ENCODE measurements at places on chromosomes 13 and 19. TPM values are rescaled to one million over a fixed set of nuclear protein-coding genes. Genes with fewer than 3 reads are reported as not detected.
A peak's percentile ranks its signal among the peaks of the same experiment; 100 is the strongest.

DNA sequence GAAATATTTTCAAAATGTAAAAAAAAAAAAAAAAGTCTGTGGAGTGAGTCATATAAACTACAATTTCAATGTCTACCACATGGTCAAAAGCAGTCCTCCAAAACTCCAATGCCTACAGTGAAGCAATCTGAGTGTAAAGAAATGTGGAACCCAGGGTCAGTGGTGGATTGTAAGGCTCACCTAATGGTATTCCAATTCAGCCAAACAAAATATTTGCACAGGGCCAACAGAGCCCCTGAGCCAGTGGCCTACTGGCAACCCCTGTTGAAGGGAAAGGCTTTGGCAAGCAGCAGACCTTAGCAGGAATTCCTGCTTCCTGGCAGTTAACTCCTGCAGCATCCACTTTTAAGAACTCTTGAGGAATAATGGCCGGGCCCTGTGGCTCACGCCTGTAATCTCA is 3.4 kb downstream of the DNMT1 start:
- no peak for DNase-seq

GRCh38 chr19:46429999-46430398 is 1.3 kb upstream of the PNMA8C start:
- no peak for DNase-seq

DNA sequence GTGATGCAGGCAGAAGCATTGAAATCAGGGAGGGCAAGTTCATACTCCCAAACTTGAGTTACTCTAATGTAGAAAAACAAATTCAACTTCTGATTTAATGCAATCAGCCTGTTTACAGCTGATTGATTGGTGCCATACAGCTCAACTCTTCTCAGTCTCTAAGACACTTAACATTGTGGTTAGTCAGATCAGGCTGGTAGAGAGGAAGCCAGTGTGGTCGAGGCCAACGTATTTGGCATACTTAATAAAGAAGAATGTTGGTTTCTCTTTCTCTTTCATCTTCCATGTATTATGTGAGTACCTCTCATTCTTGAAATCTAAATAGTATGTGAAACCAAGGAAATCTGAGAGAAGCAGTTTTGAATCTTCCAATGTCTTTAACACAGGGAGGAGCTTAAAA is 255.0 kb upstream of the SLITRK1 start:
- peak; percentile 47 for DNase-seq

- DNase-seq = no peak
Measured at GRCh38 chr13:50969691-50970090, 60.1 kb downstream of the RNASEH2B start.

GRCh38 chr13:106651442-106651841 is 83.5 kb upstream of the ARGLU1 start:
- no peak for DNase-seq

GRCh38 chr13:105207572-105208293 is 1327.7 kb downstream of the EFNB2 start:
- DNase-seq = no peak

DNA sequence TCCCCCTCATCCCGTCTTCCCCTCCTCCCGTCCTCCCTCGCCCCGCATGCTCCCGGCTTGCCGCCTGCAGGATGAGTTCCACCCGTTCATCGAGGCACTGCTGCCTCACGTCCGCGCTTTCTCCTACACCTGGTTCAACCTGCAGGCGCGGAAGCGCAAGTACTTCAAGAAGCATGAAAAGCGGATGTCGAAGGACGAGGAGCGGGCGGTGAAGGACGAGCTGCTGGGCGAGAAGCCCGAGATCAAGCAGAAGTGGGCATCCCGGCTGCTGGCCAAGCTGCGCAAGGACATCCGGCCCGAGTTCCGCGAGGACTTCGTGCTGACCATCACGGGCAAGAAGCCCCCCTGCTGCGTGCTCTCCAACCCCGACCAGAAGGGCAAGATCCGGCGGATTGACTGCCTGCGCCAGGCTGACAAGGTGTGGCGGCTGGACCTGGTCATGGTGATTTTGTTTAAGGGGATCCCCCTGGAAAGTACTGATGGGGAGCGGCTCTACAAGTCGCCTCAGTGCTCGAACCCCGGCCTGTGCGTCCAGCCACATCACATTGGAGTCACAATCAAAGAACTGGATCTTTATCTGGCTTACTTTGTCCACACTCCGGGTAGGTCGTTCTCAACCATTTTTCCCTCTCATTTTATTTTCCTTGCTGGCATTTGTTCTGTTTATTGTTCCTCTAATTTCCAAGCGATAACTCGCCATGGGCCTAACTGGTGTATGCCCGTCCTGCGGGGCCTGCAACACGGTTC is 29.8 kb downstream of the NFIX start:
- DNase-seq = no peak

DNA sequence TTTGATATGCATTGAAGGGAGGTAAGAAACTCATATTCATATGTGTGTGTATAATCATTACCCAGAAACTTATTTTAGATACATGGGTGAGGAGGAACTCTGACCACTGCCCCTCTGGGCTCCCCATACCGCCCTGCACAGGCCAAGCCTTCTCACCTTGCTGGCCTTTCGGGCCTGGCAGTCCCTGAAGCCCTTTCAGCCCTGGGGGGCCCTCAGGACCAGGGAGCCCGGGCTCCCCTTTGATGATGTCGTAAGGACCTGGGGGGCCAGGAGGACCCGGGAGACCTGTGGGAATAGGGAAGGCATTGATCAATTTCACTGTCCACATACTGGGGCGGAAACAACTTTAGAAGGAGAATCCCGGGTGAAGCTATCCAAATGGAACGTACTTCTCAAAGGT is 142.3 kb downstream of the COL4A1 start:
- no peak for DNase-seq

DNA sequence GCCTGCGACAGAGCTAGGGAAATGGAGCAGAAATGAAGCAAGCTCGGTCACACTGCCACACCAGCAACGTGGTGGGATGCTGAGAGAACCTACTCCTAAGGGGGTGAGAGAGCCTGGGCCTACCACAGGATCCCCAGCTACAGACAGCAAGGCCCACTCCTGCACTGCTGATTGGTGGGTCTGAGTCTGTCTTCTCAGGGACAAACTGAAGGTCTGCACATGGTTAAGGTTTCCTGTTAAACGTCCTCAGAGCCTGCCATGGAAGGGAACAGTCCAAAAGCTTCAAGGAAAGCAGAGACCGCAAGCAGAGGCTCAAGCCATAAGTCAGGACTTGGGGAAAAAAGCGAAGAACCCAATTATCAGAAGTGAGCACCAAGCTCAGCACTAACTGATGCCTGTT is 53.5 kb upstream of the MED4 start:
- DNase-seq = no peak

DNA sequence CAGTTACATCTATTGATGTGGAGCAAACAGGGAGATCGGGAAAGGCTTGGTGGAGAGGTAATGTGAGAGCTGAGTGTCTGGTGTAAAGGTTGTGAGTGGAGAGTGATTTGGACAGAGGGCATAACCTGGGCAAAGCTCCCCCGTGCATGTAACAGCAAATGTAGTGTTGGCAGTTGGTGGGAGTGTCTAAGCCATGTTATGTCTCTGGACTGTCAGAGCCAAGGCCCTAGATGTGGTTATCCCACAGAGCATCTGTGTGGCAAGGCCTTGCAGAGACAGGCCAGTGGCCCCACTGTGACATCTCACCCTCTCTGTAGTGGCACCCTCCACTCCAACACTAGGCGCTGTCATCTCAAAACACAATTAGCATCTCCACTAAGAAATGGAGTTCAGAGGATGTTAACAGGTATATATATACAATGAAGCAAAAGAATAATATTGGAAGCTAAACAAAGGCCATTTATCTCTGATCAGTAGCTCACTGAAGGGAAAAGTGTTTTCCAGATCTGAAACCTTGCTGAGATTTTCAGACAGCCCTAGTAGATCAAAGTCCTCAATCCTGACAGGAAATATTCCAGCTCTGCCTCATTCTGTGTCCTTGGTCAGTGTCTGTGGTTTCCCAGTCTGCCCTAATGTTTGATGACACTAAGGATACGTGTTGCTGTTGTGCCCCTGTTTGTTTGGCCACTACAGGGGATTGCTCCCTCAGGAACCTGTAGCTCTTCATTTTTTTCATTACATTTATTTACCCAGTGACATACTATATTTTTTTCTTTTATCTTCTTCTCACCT is 20.2 kb downstream of the POLR1D start:
- no peak for DNase-seq

GRCh38 chr13:25575562-25575961 is 203.8 kb downstream of the ATP8A2 start:
- DNase-seq = no peak

DNA sequence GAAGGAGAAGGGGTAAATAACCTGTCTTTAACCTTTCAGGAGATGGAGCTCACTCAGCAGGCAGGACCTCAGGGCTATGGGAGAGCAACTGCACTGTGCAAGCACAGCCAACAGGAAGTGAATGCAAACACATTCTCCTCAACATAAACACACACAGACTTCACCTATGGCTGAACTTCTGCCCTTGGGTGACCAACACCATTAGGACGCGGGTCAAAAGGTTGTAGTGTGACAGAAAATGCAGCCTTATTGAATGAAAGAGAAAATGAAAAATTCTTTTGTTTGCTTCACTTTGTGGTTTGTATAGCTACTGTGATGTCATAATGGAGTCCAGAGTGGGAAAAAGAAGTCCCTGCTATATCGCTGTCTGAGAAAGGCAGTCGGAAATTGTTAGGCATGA is 323.0 kb downstream of the NDFIP2 start:
- DNase-seq = no peak

GRCh38 chr13:47025791-47026447 is 129.1 kb upstream of the HTR2A start:
- DNase-seq = no peak

GPR183 gene
- total RNA-seq = 4.3 TPM

DNA sequence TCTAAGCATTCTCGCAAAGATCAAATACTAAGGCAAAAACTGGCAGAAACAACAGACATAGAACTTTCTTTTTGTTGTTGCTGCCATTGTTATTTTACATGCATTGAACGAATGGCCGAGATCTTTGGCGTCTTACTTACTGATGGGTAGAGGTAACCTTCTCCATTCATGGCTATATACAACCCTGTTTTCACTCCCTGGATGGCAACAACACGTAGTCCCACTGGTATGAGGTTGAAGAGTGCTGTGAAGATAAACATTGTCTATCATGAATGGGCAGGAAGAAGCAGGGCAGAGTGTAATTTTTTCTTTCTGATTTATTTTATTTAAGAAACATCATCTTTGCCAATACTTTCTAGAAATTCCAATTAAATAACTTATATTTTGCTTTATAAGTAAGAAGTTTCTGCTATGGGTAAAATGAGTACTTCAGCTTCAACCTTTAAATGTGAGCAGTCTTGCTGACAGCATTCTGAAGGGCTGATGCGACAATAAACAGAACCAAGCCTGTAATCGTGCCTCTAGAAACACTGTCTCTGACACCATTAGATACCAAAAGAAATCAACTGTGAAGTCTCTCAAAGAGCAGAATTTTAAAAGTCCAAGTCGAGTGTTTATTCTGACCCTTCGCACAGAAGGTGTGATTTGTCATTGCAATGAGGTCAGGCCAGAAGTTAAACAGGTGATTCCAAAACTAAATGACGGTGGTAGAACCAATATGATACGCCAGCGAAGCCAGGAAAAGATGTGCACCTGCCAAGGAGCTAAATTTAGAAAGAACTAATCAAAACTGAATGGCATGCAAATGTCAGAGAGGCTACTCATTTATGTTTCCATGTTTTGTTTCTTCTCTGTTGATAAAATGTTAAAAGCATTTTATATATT is 416.4 kb downstream of the ITGBL1 start:
- no peak for DNase-seq

GRCh38 chr13:101346942-101347728 is 69.2 kb downstream of the NALCN start:
- no peak for DNase-seq

- no peak for DNase-seq
Measured at GRCh38 chr19:7687177-7687576, 6.5 kb downstream of the TRAPPC5 start.

GRCh38 chr13:19860884-19861655 is 2.4 kb downstream of the ZMYM5 start:
- no peak for DNase-seq

FREM2 gene
- not detected for total RNA-seq

DNA sequence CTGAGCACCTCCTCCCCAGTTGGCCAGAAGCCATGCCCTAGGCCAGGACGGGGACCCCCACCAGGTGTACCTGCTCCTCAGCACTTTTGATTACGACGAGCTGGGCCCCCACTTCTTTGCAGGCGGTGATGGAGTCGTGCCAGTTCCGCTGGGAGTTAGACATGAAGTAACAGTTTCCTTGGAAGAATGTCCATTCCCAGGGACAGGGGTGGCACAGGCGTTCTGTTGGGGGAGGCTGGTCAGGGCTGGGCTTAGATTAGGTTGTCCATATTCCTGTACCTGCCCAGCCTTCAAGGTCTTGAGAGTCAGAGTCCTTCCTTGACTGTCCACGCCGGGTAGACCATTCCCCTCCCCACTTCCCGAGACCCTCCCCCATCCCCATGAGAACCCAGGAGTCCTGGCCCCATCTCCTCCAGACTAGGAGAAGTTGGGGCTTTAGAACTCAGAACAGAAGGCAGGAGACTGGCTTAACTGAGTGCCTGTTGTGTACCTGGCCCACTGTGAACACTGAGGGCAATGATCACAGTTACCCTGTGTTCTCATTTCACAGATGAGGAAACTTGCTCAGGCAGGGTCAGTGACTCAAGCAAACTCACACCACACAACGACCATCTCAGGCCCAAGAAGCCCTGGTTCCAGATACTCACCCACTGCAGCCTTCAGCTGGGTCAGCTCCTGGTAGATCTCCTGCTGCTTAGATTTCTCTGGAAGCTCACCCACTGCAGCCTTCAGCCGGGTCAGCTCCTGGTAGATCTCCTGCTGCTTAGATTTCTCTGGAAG is 2.3 kb downstream of the CD209 start:
- no peak for DNase-seq

RHPN2 gene
- 4.5 TPM for total RNA-seq

DNA sequence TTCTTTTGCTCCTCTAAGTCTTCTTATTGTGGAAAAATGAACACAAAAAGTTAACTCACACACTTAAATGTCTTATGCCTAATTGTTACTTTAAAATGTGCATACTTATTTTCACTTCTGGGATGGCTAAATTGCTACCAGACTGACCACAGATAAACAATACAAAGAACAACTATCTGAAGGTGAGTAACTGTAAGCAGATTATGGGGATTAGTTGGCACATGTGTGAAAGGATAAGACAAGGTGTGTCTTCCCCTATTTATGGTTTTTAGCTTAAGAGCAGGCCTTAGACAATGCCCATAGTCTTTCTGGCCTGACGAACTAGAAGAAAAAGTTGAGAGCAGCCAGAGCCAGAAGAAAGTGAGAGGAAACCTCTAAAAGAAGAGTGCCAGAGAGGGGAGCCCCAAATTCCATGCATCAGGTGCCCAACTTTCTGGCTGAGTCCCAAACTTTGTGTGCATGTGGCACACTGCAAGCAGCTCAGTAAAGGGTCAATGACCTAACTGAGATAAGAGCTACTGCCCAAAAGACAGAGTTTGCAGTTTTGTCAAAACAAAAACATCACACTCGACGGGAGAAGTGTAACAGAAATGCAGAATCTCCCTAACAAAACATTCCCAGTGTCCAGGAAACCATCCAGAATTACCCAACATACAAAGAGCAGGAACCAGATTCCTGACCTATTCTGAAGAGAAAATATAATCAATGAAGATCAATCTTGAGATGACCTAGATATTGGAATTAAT is 375.4 kb downstream of the KCNRG start:
- DNase-seq = no peak

- DNase-seq = no peak
Measured at GRCh38 chr19:19530423-19530804, 1.7 kb downstream of the YJEFN3 start.

Measured in activated naive CD8-positive, alpha-beta T cell treated with anti-CD3 and anti-CD28 coated beads for 36 hours (primary cell).